ENCODE measurements at places on chromosomes 3 and 15. TPM values are rescaled to one million over a fixed set of nuclear protein-coding genes. Genes with fewer than 3 reads are reported as not detected.

Gene COX17
- total RNA-seq: 23.2 TPM

Gene AADAC
- not detected for total RNA-seq

Gene TMEM207
- total RNA-seq: not detected

Gene OSBPL10
- 0.92 TPM for total RNA-seq

Gene RASGRP1
- total RNA-seq: 65.2 TPM

Gene IP6K1
- total RNA-seq: 34.3 TPM

- no peak for DNase-seq
Measured at GRCh38 chr3:38576526-38577370, 72.7 kb downstream of the SCN5A start.

- DNase-seq: no peak
Measured at GRCh38 chr3:4738737-4739274, 240.4 kb upstream of the BHLHE40 start.

DNA sequence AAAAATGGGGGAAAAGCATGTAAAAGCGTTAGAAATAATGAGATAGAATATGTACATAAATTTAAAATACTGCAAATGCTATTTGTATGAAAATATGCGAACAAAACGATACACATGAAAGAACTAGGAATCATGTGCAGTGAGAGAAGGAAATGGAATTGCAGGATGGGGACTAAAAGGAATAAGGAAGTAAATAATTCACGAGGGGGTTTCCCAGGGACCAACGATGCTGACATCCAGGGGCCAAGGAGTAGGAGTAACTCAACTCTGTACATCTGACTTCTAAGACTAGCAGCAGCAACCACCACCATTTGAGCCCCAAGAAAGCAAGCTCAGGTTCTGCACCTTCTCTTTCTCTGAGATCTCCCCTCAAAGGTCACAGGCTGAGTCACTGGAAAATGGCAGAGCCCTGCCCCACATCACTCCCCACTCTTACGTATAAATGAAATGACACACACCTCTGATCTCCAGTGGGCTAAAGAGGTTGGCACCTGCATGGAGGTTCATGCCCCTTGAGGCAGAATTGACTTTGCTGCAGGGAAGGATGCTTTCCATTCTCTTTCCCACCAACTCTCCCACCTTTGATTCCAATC lies 100.0 kb upstream of the DLG1 start:
- DNase-seq: no peak

DNA sequence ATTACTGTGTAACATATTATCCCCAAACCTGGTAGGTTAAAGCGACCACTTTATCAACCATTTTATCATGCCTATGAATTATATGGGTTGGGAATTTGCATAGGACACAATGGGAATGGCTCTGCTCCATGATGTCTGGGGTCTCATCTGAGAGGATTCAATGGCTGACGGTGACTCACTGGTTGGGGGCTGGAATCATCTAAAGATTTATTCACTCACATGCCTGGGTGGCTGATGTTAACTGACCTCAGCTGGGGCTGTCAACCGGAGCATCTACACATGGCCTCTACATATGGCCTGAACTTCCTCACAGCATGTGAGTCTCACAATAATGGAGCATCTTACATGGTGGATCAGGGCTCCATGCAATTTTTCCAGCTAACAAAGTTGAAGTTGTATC lies 313.1 kb upstream of the PPP2R3A start:
- no peak for DNase-seq

- DNase-seq: no peak
Measured at GRCh38 chr15:62549345-62549970, 384.4 kb upstream of the C2CD4B start.

DNA sequence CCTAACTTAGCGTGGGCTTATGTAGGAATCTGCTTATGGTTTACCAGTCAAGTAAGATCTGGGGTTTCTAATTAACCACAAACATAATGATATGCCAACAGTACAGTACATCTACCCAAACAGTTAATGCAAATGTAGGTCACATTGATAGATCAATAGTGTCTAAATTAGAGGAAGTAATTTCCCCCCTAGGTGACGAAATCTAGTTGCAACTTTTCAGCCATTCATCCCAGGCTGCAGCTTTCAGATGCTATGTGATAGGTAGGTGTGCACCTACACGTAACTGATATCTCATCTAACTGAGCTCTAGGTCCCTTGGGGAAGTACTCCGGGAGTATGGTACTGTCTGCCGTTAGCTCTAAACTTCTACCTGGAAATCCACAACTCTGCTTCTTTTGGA lies 57.2 kb downstream of the CRTC3 start:
- no peak for DNase-seq

GRCh38 chr3:61545716-61546115 lies 15.7 kb upstream of the PTPRG start:
- DNase-seq: no peak

DNA sequence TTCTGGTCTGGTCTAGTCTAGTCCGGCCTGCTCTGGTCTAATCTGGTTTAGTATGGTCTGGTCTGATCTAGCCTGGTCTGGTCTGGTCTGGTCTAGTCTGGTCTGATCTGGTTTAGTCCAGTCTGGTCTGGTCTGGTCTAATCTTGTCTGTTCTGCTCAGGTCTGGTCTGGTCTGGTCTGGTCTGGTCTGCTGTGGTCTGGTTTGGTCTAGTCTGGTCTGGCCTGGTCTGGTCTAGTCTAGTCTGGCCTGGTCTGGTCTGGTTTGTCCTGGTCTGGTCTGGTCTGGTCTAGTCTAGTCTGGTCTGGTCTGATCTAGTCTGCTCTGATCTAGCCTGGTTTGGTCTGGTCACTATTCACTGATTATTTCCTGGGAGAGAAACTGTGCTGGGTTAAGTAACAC lies 84.1 kb upstream of the PRR23E start:
- DNase-seq: no peak

GRCh38 chr3:122076491-122077292 lies 21.5 kb downstream of the CD86 start:
- DNase-seq: no peak

GRCh38 chr3:49132437-49133225 lies at the start of gene LAMB2:
Gene LAMB2 (minus strand): TSS chr3:49133050. CDS start chr3:49132867, 183 bp downstream.
- DNase-seq: no peak

- no peak for DNase-seq
Measured at GRCh38 chr15:42737529-42738328, 801 bp upstream of the CDAN1 start.

DNA sequence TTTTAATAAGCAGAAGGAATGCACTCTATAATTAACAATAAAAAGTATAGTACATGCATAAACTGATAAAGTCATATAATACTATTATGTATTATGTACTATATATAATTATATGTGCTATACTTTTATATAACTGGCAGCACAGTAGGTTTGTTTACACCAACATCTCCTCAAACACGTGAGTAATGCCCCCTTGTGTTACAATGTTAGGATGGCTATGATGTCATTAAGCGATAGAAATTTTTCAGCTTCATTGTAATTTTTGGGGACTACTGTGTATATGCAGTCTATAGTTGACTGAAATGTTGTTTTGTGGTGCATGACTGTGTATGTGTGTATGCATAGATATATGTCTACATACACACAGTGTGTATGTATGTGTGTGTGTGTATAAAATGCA lies 100.6 kb downstream of the SLMAP start:
- DNase-seq: peak; percentile 32
